LHCN-M2 (cell line): ENCODE measurements at places on chromosomes 2 and 18.

DNA sequence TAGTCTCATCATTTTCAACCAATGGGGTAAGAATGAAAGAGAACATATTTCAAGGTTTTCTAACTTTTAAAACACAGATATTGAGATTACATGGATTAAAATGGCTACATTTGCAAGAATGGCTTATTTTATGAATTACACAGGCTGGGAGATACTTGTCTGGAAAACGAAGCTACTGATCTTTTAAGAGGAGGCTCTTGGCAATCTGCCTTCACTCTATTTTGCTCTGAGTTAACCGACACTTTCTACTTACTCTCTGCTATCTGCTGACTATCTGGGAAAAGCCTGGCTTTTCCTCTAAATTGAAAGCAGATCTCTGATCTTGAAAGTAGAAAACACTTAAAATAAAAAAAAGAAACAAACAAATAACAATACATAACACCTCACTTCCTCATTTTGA is 325.4 kb upstream of the LINC00305 start:
- no peak for DNase-seq

DNA sequence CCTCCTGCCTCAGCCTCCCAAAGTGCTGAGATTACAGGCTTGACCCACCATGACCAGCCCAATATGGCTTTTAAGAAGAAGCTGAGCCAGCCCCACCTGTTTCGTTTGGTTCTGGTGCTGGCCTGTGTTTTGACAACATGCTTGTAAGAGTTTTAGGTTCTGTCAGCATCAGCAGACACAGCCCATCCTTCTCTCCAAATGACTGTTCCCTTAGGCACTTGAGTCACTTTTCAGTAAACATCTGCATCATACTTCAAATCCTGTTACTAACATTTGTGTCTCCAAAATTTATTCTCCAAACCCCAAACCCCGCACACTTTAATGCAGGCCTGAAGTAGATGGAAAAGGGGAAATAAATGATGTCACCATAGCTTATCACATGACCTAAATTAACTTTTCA is 1118.5 kb downstream of the TSN start:
- no peak for DNase-seq

GRCh38 chr2:233416706-233417105 is 62.4 kb downstream of the DGKD start:
- DNase-seq, result no peak

GRCh38 chr2:216428618-216429350 is 16.5 kb downstream of the SMARCAL1 start:
- no peak for DNase-seq

- no peak for DNase-seq
Observed at GRCh38 chr2:11024687-11025086, 113.0 kb downstream of the KCNF1 start.

GRCh38 chr2:149028377-149028776 is 10.1 kb upstream of the LYPD6B start:
- no peak for DNase-seq

- DNase-seq, result peak; percentile 26
Observed at GRCh38 chr18:56574861-56575260, 63.5 kb downstream of the TXNL1 start.

GRCh38 chr18:79796531-79797405 is 970 bp upstream of the KCNG2 start:
- DNase-seq, result peak; percentile 54

DNA sequence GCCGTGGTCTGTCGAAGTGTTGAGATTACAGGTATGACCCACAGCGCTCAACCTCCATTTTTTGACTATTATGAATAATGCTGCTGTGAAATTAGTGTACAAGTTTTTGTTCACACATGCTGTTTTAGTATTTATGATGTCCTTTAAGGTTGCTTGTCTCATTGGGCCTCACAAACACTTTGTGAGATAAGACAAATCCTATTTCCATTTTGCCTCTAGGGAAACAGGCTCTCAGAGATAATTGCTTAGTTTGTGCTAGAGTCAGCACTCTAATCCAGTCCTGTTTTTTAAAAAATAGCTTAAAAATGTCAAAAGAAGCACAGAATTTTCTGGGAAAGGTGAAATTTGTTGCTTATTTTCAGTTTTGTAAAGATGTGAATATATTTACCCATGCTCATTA is 43.3 kb upstream of the CUL3 start:
- no peak for DNase-seq

- no peak for DNase-seq
Observed at GRCh38 chr2:220811115-220811514, 761.0 kb downstream of the EPHA4 start.

DNA sequence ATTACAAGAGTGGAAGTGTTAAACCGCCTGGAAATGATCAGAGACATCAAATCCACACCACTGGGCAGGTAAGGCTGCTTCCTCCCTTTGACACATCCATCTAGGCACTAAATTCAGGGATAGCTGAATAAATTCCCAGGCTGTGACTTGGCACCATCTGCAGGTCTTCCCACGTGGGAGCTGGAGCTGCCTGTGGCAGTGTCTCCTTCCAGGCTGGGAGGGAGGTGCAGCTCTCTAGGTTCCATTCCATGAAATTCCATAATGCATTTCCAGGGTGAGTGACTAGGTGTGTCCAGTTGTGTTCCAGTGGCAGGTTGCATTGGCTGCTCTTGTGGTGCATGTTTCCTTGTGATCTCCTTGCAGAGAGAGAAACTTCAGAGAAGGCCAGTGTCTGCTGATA is 188.9 kb upstream of the CXCR4 start:
- DNase-seq, result no peak

DNA sequence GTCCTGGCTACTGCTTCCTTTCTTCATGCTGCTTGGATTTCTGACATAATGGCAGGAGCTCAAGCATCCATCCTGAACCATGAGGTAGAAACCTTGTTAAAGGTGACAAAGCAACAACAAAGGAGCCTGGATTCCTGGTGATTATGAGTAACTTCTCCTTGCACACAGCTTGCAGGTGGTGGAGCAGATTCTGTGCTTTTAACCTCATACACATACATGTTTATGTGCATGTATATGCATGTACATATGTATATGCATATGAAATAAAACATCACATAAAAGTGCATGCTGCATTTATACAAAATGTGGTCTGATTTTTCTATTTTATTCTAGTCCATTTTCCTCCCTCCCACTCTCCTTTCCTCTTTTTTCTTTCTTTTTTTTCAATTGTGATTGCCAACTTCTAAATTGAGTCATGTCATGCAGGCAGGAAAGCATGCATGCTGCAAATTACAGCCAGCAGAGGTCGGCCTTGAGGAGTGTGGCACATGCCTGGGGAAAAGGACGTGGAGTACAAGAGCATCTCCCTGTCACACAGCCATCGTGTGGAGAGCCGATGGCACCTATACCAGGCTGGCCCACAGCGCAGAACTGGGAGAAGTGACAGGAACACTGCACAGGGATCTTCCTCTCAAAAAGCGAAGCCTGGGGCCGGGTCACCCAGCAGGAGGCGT is 17.9 kb downstream of the LCT start:
- peak; percentile 29 for DNase-seq

DNA sequence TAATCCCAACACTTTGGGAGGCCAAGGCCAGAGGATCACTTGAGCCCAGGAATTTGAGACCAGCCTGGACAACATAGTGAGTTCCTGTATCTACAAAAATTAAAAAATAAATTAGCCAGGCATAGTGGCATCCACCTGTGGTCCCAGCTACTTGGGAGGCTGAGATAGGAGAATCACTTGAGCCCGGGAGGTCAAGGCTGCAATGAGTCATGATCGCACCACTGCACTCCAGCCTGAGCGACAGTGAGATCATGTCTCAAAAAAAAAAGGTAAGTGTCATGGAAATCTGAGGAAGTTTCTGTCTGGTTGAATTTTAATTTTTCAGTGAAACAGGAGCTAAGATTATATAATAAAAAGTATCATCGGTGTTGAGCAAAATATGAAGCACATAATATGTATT is 2.5 kb upstream of the C2orf15 start:
- DNase-seq, result no peak

DNA sequence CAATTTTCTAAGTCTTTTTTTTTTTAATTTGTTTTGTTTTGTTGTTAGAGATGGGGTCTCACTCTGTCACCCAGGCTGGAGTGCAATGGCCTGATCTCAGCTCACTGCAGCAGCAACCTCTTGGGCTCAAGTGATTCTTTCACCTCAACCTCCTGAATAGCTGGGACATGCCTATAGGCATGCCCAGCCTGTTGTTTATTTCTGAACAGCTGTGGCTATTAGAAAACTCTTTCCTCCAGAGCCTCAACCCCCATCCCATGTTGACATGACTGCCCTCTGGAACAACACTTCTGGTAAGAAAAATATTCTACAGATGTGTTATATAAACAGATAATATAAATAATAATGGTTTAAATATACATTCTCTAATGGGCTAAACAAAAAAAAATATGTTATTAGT is 44.4 kb upstream of the TWSG1 start:
- peak; percentile 66 for DNase-seq

DNA sequence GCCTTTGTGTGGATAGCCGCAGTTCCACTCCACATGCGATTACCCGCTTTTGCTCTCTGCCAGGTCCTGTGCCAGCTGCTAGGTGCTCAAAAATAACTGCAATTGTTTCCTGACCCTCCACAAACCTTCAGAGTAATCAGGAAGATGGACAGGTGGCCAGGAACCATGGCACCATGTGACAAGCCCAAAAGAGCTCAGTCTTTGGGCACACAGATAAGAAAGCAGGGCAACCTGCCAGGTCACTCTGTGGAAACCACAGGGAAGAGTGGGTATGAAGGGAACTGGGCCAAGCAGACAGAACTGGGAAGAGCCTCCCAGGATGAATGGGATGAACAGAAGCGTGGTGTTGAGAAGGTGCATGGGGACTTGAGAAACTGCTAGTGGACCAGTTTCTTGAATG is 79.4 kb upstream of the AGAP1 start:
- no peak for DNase-seq

DNA sequence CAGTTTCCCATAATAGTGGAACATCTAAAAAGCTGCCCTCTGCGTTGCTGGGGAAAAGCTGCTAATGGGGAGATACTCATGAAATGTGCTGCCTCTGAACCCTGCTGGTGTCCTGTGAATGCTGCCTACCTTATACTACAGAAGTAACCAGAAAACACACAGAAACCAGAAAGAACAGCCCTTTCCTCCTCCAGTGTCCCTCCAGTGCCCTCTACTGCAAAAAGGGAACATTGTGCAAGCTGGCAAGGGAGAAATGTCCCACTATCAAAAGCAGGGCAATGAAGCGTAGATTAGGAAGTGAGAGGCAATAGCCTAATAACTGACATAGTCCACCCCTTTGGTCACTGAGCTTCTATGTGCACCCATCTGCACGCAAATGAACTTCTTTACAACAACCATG is 162.7 kb upstream of the ETAA1 start:
- DNase-seq, result peak; percentile 35

- no peak for DNase-seq
Observed at GRCh38 chr18:9753846-9754245, 45.7 kb downstream of the RAB31 start.

DNA sequence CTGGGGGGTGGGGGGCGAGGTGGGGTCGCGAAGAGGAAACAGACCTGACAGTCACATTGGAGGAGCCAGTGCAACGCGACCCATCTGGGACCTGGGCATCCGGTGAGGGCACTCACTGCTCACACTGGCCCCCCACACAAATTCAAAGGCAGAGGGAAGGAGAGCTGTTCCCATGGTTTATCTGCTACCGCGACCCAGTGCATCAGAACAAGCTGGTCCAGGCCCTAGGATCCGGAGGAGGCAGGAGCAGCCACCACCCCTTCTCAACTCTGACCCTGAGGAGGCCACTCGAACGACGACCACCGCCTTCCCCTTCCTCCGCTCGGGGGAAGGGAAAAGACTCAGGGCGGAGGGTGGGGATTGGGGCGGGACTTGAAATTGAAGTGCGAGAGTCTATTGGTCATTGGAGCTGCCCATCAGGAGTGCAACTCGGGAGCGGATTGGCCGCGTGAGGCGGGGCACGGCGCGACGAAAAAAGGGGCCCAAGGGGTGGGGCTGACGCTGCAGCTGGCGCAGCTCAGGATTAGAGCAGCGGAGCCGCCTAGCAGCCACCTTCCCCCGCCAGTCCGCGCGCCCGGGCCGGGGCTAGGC is at the start of gene CDK5R2:
Gene CDK5R2, plus strand, starts transcription at position 526 of the 591 bp plus-strand sequence. CDS start 155 bp downstream, outside the sequence.
- DNase-seq, result peak; percentile 79

DNA sequence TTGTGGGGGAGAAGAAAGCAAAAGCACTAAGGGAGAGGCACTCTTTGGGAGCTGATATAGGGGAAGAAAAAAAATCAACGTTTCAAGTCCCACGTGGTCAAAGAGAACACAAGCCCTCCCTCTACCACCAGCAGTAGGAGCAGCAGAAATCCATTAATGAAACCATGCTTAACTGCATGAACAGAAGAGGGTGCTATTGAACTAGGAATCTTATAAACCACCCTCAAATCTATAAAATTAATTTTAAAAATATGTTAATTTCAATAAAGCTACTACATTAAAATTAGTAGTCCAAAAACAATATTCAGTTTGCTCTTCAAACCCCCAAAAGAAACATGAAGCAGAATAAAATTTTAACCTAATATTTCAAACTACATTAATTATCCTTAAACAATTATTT is 147.8 kb downstream of the TMEM18 start:
- DNase-seq, result no peak

DNA sequence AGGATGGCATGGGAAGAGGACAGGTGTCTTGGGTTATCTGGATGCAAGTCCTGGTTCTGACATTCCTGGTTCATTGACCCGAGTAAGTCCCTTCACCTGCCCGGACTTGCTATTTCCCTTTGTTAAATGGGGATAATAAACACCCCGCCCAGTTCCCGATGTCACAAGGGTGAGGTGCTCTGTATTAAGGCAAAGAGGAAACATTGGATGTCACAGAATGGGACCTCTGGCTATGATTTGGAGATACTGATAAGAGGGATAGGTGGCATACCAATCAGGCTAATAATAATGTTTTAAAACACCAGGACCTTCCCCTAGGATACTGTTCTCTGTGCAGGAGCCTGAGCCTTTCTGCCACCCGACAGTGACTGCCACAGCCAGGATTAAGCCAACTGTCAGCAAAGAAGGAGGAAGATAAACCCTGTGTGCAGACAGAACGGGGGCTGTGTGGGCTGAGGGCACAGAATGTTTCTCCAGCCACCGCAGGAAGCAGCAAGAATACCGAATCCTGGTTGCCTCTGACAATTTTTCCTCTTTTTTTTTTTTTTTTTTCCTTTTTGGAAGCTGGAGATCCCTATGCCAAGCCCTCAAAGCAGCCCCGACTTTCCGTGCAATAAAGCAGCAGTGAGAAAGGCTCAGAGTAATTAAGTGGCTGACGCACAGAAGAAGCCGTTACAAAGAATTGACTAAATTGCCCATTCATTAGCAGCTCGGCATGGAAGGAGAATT is 336.6 kb downstream of the SMAD2 start:
- DNase-seq, result no peak

- no peak for DNase-seq
Observed at GRCh38 chr2:112995346-112995920, 9.8 kb upstream of the IL36A start.

- DNase-seq, result no peak
Observed at GRCh38 chr2:16323126-16323520, 342.5 kb downstream of the CYRIA start.

GRCh38 chr2:45458909-45459563 is 152.0 kb downstream of the SRBD1 start:
- peak; percentile 74 for DNase-seq

GRCh38 chr2:167579826-167580225 is 667.6 kb downstream of the STK39 start:
- DNase-seq, result no peak

- no peak for DNase-seq
Observed at GRCh38 chr2:196288006-196288538, 116.7 kb upstream of the STK17B start.

GRCh38 chr2:12607971-12608370 is 108.8 kb upstream of the TRIB2 start:
- no peak for DNase-seq

GRCh38 chr2:175187378-175187777 is 5.9 kb upstream of the ATP5MC3 start:
- peak; percentile 42 for DNase-seq
